ENCODE measurements at places on chromosomes 2 and 18.

GRCh38 chr2:47016172-47016913, 100.7 kb upstream of the MCFD2 start:
- DNase-seq, result no peak

- DNase-seq, result no peak
Observed at GRCh38 chr18:53153281-53153680, 813.3 kb downstream of the DCC start.

DNA sequence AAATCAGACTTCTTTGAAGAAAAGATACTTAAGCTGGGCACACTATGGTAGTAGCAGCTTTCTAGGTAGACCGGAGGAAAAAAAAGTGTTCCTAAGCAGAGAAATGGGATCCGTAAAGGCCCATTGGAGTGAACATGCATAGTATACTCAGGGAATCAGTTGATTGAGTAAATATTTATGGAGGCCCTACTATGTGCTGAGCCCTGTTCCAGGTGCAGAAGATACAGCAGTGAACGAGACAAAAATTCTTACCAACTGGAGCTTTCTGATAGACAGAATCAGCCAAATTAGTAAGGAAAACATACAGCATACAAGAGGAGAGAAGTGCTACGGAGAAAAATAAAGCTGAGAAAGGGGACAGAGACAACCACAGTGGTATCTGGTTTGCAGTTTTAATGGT, 28.1 kb downstream of the CRIM1 start:
- DNase-seq, result no peak

DNA sequence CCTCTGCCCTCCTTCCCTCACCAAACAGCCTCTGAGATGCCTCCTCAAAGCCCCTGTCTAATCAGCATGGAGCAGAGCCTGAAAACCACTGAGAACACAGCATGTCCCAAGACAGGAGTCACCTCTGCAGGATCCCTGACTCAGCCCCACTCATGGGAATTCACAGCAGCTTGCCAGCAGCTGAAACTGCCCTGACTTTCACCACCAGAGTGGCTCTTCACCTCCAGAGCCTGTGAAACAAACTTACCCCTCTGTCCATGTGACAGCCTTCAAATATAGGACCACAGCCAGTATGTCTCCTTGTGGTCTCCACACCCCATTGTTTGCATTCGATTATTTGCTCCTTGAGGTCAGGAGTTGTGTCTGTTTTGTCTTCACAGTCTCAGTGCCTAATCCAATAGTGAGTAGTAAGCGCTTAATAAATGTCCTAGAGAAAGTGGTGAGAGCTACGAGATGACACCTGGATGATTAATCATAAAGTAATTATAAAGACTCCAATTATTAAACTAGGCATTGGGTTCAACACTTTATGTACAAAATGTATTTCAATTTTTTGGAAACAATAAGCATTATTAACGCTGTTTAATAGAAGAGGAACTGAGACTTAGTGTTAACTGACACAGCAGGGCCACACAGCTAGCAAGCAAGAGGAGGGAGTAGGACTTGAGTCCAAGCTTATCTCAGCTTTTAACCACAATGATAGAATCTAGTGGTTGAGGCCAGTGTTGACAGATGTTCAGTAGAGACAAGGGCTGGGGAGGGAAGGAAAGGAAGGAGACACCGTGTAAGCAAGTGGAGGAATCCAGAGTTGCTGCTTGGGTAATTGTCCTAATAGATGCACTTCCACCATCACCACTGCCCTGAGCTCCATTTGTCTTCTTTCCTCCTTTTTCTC, 358.7 kb upstream of the TNP1 start:
- no peak for DNase-seq

DNA sequence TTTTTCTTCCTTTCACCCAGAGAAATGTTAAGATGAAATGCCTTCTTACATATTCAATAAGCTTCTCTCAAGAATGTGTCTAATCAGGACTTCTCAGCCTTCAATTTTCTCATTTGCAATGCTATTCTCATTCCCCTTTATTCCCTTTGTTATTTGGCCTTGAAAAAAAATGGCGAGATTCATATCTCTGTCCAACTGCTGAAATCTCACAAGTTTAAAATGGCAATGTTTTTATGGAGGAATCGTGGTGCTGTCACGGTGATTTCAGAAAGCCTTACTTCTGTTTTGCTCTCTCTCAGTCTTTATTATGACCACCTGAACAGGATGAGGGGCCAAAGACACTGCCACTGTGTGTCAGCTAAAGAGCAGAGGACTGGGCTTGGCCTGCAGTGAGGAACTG, 928.5 kb downstream of the DCC start:
- no peak for DNase-seq

GRCh38 chr2:55137024-55137958, 87.0 kb upstream of the RTN4 start:
- DNase-seq, result no peak

- peak; percentile 52 for DNase-seq
Observed at GRCh38 chr2:38602136-38602731, 494 bp downstream of the HNRNPLL start.

GRCh38 chr18:41569867-41570266, 385.2 kb upstream of the PIK3C3 start:
- no peak for DNase-seq

- DNase-seq, result no peak
Observed at GRCh38 chr2:119473621-119474370, 42.1 kb downstream of the TMEM37 start.

GRCh38 chr18:10320791-10321190, 133.6 kb upstream of the APCDD1 start:
- no peak for DNase-seq

DNA sequence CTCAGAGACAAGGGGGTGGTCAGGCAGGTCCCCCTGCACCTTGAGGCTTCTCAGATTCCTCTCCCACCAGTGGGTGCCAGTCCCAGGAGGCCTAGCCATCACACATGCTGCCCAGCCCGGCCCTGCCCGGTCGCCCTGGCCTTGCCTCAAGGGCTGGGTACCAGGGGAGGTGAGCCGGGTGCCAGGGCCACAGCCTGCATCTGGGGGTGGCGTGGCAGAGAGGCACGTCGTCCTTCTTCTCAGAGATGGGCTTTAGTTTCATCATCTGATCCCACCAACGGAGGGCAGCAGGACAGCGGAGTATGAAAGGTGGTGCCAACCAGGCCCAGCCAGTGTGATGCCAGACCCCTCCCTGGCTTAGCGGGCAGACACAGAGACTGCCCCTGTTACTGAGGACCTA, 161.7 kb downstream of the TFCP2L1 start:
- no peak for DNase-seq

DNA sequence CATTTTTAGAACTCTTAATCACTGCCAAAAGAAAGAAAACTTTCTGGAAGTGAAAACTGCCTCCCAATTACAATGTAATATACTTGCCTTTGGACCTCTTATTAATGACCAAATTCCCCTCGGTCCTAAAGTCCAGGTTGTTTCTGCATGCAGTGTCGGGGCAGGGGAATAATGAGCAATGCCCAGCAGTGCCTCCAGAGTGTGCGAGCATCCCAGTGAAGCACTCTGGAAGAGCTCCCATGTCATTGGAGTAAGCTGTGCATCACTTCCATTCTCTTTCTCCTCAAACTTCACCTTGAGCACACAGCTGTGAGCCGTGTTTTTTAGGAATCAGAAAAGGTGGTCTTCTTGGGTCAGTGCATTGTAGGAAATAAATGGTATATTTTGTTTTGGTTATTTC, 107.1 kb downstream of the SH3RF3 start:
- DNase-seq, result no peak

GRCh38 chr18:73535189-73535588, 612.4 kb downstream of the FBXO15 start:
- no peak for DNase-seq

GRCh38 chr2:6355886-6356761, 509.6 kb downstream of the CMPK2 start:
- no peak for DNase-seq

- DNase-seq, result no peak
Observed at GRCh38 chr2:218986148-218986761, 1.3 kb upstream of the FEV start.

- DNase-seq, result no peak
Observed at GRCh38 chr2:85540133-85540648, 1.2 kb downstream of the MAT2A start.

GRCh38 chr2:139078376-139078775, 298.2 kb upstream of the NXPH2 start:
- no peak for DNase-seq

DNA sequence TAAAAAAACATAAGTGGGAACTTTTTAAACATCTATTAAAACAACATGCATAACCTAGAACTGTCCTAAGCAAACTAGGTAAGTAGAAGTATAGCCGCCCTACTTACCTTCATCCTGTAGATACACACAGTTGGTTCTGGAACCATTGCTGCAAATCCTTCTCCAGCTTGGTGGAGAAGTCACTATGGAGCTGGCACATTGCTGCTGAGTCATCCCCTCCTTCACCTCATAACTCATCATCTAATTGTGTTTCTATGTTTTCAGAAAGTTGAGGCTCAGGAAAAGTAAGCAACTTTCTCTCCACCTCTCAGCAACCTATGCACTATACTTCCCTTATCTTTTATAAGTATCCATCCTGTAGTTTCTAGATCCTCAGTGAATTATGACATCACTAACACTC, 269.8 kb upstream of the MMADHC start:
- DNase-seq, result no peak

- DNase-seq, result no peak
Observed at GRCh38 chr2:159139216-159139933, 147.1 kb downstream of the WDSUB1 start.

GRCh38 chr2:25286025-25286400, 55.7 kb downstream of the DNMT3A start:
- peak; percentile 74 for DNase-seq

- DNase-seq, result no peak
Observed at GRCh38 chr2:66926594-66927112, 470.5 kb upstream of the ETAA1 start.

GRCh38 chr2:176151442-176152287, at the start of gene HOXD4:
TSS of gene HOXD4 (plus strand) at chr2:176151550. CDS start at chr2:176151634, 84 bp downstream.
- DNase-seq, result no peak

DNA sequence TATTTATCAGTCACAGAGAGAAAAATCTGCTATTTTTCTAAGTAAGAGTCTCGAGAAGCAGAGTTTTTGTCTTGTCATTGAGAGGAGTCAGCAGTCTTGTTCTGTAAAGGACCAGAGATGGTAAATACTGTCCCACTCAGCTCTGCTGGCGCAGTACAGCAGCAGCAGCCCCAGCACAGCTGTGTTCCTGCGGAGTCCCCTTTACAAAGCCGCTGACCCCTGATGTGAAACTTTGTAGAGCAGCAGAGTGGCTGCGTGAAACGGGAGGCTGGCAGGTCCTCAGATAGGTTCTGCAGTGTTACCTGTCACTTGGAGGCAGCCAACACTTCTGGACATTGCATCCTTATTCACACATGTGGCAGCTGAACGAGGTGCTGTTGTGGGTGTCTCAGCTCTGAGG, 45.2 kb downstream of the TMEM185B start:
- DNase-seq, result no peak
